ENCODE measurements at places on chromosomes 5 and 9.

GRCh38 chr9:113538131-113538530 is 74.6 kb downstream of the RGS3 start:
- no peak for DNase-seq

DNA sequence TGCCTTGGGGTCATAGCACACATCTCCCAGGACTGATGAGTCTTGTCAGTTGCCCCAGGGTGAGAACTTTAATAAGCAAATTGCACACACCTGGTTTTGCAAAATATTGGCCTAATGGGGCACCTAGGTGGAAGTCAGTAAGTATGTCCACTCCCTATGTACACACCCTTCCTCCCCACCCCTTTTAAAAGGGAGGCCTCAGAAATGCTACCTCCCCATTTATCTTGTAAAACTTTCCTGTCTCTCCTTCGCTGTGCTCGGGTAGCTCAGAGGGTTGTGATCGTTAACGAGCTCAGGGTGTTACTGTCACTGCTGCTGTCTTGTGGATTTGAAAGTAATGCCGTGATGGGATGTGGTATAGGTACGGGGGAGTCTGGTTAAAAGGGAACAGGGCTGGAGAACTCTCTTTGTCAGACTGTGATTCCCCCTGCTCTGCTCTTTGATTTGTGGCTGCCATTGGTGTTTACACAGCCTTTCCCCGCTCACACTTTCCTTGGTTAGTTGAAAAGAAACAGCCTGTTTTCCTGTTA is 26.2 kb downstream of the ZNF462 start:
- DNase-seq = no peak

DNA sequence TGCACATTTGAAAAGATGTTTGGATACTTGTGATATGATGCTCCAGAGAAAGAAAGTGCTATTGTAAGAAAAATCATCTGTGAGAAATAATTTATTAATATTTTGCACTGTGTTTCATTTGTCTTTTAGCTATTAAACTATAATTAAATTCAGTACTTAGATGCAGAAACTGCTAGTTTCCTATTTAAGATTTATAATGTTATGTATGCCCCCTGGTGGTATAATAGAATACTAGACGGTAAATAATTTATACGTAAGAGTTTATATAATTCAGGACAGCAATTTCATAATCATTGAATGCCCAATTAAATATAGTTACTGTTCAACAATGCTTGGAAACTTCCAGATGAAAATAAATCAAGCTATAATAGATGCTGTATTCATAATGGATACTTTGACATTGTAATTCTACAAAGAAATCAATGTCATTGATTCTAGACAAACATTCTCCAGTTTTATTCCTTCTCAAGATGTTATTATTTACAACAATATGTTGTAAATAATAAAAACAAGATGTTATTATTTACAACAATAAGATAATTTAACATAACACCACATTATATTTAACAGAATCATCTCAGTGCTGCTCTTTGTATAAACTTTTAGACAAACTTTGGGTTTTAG is 101.0 kb downstream of the TMEM232 start:
- no peak for DNase-seq

GRCh38 chr5:56011835-56012234 is 17.1 kb upstream of the IL6ST start:
- DNase-seq = peak; percentile 17

DNA sequence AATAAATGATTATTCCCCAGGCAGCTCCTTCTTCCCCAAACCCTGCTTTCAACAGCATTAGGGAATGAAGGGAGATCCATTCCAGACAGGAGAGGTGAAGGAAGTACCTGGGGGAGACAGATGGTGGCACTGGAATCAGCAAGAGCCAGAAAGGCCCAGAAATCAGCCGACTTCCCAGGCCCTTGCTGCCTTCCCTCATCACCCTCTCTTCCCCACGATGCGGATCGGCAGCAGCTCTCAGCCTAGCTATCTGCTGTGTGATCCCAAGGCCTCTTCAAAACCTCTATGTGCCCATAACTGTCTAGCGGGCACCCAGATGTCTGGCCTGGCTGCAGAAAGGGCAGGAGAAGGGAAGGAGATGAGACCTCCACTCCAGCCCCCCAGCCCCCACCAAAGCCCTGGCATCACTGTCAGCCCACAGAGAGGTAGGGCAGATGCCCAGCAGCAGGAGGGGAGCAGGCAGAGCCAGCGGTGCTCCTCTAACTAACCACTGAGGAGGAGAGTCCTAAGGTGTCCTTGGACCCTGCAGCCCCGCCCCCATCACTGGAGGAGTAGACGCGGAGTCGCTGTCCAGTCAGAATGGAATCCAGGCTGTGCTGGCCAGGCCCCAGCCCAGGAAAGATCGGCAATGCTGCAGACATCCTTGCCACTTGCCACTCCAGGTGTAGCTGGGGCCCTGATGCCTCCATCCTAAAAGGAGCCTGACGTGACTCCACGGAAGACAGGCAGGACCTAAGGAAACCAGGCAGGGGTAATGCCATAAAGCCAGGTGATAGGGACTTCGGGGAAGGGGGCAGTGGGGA is 12.7 kb downstream of the CNTFR start:
- no peak for DNase-seq

Measured in stimulated activated CD4-positive, alpha-beta T cell treated with anti-CD3 and anti-CD28 coated beads, Interleukin-1b, Interleukin-23, amount 100 ng/mL, for 4 hours (primary cell).